KG1 (cell line): ENCODE measurements at places on chromosomes 2 and 18.

GRCh38 chr2:218721934-218722333 lies 11.3 kb downstream of the TTLL4 start:
- DNase-seq: no peak

DNA sequence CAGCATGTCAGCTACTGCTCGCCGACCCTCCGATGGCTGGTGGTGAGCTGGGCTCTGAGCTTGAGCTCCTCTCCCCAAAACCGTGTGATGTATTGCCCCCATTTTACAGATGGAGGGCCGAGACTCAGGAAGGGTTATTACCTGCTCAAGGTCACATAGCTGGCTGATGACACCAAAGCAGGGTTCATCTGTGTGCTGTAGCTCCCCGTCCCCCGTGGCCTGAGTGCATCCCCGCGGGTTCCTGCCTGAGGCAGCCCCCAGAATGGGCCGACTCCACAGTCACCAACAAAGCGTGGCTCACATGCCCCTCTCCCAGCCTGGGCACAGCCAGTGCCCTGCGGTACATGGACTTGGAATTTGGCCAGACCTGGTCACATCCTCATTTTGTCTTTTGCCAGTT lies 198.6 kb downstream of the TFCP2L1 start:
- DNase-seq: no peak

GRCh38 chr2:206887745-206888144 lies 51.6 kb upstream of the CPO start:
- no peak for DNase-seq

DNA sequence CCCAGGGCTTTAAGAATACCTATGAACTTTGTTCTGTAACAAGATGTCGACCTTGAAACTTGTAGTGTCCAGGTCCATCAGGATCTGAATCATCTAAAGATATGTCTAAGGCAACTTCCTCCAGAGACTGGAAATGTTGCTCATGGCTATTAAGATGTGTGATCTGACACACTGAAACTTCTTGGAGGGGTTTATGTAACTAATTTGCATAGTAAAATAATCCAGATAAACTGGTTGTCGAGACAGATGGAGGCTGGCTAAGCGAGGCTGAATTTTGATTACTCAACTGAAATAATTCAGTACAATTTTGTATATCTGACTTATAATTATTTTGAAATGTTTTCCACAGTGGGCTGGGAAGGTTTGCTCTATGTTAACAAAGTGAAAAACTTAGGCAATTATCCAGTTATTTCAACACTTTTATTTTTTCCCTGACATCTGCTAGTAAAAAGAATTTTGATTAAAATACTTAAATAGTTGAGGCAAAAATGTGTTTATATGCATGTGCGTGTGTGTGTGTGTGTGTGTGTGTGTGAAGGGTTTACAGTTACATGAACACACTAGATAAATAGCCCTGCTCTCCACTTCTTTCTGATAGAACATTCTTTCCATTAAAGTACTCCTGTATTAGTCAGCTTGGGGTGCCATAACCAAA lies 11.4 kb upstream of the MAP3K20 start:
- DNase-seq: no peak

DNA sequence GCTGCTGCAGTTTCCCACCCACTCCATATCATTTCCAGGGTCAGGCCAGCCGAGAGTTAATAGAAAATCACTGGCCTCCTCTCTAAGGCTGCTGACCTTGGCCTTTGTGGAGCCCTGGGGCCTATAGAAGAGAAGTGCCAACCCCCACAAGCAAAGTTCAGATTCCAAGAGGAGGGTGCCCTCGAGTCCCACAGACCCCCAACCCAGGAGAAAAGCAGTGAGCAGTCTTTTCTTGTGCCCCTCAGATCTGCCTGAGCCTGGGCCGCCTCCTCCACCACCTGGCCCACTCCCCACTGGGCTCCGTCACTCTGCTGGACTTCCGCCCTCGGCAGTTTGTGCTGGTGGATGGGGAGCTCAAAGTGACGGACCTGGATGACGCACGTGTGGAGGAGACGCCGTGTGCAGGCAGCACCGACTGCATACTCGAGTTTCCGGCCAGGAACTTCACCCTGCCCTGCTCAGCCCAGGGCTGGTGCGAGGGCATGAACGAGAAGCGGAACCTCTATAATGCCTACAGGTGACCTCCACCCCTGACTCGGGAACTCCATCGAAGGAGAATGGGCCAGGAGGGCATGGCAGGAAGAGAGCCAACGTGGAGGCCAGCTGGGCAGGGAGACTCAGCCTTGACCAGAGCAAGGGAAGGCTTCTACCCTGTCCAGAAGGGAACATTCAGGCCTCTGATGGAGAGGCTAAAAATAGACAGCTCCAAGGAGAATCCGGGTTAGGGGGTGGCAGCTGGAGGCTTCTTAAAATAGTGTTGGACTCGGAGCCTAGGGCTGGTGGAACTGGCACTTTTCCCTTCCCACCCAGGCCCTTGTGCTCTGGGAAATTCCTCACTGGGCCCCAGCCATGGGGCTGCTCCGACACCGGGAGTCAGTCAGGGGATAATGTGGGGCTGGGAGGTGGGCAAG lies 6.2 kb downstream of the PKDCC start:
- no peak for DNase-seq

DNA sequence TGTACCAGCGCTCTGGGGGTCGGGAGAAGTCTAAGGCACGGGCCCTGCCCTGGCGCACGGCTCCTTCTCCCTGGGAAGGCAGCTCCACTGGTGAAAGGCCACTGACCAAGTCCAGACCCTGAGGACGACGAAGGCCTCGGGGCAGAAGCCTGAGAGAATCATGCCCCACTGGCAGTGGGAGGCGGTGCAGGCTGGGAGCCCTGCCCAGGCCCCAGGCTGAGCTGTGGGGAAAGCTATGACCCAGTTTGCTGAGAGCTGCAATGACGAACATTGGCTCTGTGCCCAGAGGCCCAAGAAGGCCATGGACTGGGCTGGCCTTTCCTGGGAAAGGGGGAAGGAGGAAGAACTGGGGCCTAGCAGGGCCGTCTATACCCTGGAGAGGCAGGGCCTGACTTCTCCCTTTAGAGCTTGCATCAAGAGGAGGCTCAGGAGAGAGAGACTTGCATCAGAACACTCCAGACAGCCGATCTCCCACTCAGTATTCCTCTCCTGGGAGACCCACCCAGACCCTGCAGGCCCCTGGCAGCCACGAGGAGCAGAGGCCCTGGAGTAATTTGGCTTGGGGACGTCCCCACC lies 32.9 kb downstream of the HS1BP3 start:
- no peak for DNase-seq

DNA sequence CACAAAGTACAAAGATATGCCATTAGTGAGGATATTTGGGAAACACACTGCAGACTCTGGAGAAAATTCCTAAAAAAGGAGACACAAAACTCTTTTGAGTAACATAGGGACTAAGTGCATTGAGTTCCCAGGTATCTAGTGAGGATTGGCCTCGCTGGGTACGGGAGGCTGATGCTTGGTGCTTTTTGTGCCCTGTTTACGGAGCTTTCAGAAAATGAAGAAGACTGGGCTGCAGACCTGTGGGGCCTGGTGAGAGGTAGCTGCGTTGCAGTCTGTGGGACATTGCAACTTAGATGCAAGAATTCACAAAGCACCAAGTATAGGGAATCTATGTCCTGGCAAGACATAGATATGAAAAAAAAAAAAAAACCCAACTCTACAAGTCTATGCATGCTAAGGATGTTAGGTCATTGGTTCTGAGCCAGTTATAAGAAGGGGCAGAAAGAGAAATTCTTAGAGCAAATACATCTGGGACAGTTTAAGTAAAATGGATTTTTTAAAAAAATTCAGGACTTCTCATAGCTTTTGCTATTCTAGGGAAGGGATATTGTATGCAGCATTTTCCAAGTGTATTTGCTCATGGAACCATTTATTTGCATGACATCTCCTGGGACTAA lies 156.0 kb downstream of the SLC4A3 start:
- DNase-seq: no peak

DNA sequence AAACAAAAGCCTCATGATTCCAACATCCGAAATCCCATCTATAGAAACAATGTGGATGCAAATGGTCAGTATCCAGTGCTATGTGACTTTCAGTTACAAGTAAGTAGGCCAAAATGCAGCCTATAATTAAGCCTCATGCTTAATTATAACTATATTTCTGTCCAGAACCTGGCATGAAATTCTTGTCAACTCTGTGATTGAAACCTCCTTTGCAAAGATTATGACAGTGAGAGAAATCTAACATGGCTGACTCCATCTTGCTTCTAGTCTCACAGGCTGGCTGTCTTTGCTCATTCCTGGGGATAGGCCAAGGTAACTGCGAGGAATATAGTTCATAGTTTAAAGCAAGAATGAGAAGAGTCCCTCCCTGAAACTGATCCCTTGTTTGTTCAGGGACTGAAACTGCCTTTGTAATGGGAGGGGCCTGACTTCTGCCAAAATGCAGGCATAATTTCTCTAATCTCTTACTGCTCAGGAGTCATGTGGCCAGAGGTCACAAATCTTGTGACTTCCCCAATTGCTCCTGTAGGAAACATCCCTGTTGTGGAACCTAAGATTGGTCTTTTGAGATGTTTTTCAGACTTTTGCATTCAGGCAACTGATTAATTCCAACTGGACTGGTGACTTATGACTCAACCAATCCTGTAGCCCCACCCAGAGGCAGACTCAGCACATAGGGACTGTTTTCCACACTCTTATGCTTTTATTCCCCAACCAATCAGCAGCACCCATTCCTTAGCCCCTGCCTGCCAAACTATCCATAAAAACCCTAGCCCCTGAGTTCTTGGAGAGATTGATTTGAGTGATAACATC lies 84.5 kb upstream of the TLK1 start:
- no peak for DNase-seq

DNA sequence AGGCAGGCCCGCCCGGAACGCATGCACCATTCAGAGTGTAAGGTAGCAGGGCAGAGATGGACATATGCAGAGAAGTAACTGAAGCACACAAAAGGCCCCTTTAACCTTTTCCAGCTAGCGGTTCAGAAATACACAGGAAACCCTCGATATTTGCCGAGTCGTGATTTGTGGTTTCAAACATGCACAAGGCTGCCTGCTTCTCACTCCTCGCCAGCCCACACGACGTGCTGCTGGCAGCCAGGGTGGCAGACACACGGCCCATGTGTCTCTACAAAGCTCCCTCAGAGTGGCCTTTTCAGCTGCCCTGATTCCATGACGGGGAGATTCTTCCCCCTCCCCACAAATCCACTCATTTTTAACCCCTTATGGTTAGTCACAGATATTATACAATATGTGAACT lies 23.6 kb downstream of the ZBTB7C start:
- DNase-seq: no peak

- DNase-seq: peak; percentile 30
These were observed 37.5 kb downstream of the ACVR1 start for GRCh38 chr2:157838442-157839161.

- no peak for DNase-seq
These were observed 1.7 kb downstream of the MARS2 start for GRCh38 chr2:197706839-197707207.

DNA sequence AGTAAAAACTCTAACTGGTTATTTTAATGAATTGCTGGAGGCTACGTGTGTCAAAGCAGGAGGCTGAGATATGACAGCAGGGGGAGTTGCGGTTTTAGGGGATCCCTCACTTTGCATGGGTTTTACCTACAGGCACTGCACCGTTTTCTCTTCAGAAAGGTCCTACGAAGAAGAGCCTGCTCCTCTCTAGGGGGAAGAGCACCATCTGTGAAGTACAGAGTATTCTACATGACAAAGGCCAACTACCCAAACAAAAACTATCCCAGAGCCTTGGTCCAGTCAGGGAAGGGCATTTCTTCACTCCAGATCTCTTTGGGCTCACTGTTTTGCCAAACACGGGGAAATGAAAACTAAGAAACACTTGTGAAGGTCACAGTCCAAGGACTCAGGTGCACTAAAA lies 696.7 kb upstream of the SOX11 start:
- DNase-seq: no peak

GRCh38 chr2:214545898-214546542 lies 135.2 kb downstream of the VWC2L start:
- no peak for DNase-seq

DNA sequence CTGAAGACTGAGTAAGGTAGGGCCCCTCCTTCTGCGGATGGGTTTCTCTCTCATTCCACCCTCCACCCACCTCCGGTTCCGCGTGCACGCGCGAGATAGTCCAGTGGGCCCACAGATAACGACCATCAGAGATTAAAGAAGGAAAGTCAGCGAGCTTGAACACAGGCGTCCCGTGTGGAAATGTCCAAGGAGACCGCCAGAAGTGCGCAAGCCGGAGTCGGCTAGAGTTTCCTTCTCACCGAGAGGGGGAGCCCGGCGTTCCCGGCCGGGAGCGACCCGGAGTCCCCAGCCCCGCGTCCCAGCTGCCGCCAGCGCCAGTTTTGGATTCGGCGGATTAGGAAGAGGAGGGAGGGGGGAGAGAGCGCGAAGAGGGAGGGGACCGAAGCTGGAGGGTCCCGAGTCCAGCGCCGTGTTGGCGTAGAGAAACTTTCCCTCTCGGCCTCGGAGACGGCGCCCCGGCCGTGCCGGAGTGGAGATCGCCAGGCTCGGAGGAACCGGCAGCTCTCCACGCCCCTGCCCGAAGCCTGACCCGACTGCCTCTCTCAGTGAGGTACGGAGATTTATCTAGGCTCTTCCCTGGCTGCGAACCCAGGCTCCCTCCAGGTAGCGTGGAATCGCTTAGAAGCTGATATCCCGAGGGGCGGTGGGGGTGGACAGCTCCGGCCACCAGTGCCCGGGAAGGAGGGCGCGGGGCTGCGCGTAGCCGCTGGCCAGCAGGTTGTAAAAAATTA lies at the start of gene GULP1:
Gene GULP1, plus strand, starts transcription at position 258 of the 731 bp plus-strand sequence. CDS start 185,829 bp downstream, outside the sequence.
- no peak for DNase-seq

- no peak for DNase-seq
These were observed 606.5 kb downstream of the CPS1 start for GRCh38 chr2:211162911-211163310.

- no peak for DNase-seq
These were observed 67.3 kb downstream of the UXS1 start for GRCh38 chr2:106126705-106127281.

- DNase-seq: no peak
These were observed 22.6 kb upstream of the GIGYF2 start for GRCh38 chr2:232674491-232674890.

DNA sequence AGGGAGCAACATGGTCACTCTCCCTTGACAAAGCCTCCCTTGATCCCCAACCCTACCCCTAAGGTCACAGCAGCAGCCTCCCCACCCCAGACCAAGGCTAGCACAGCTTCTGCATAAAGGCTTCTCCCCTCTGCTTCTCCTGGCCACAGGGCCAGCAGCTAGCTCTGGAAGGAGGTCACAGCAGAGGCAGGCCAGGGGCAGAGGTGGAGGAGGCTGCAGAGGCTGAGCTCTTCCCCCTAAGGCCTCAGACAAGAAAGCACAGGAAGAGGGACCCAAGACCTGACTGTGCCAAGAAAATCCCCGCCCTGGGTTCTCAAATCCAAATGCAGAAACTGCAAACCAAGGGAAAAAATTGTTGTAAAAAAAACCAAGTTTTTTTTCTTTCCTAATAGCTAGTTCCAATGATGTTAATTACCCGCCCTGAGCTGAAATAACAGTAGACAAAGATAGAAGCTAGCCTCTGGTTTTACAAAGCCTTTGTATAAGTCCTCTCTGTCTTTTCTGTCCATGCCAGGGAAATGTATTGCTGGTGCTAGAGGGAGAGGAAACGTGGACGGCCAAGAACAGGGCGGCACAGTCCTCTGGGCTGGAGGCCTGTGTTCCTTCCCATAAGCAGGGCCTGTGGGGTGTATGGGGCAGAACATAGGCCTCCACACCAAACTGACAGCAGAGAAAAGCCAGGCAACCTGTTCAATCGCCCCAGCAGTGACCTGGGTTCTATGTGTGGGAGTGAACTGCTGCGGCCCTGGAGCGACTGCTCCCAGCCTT lies 79.5 kb downstream of the POLR1A start:
- no peak for DNase-seq
